ENCODE measurements at places on chromosomes 12 and 14. TPM values are rescaled to one million over a fixed set of nuclear protein-coding genes. Genes with fewer than 3 reads are reported as not detected.
A peak's percentile ranks its signal among the peaks of the same experiment; 100 is the strongest.

DNA sequence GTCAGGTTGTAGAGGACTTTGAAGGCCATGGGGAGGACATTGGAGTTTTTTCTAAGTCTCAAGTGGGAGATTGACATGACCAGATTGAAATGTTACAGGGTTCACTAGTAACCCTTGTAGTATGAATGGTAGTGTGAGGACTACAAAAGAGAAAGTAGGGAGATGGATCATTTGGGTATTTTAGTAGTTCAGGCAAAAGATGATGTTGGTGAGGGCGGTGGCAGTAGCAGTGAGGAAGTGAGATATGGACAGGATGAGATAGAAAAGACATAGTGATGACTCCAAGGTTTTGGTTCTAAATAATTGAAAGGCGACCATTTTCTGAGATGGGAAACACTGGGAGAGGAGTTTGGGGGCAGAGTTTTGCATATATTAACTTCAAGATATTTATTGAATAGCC lies 94.2 kb upstream of the CNTN1 start:
- no peaks in the 10 kb centered on the region for H3K4me1 ChIP-seq
- no peak overlapping the region for H3K27ac ChIP-seq
- H3K36me3 ChIP-seq, result no peaks in the 10 kb centered on the region
- no peak for DNase-seq
- H3K4me3 ChIP-seq, result no peak overlapping the region

GRCh38 chr12:132812631-132813305 lies 15.9 kb downstream of the GOLGA3 start:
- DNase-seq, result no peak
- no peaks in the 10 kb centered on the region for H3K27me3 ChIP-seq
- no peak overlapping the region for H3K4me3 ChIP-seq
- no peak overlapping the region for H3K27ac ChIP-seq
- H3K36me3 ChIP-seq, result no peaks in the 10 kb centered on the region
- H3K4me1 ChIP-seq, result no peaks in the 10 kb centered on the region

- no peak overlapping the region for H3K4me3 ChIP-seq
- no peaks in the 10 kb centered on the region for H3K36me3 ChIP-seq
- no peak for DNase-seq
These were observed 165.5 kb upstream of the NOS1 start for GRCh38 chr12:117526757-117527478.

DNA sequence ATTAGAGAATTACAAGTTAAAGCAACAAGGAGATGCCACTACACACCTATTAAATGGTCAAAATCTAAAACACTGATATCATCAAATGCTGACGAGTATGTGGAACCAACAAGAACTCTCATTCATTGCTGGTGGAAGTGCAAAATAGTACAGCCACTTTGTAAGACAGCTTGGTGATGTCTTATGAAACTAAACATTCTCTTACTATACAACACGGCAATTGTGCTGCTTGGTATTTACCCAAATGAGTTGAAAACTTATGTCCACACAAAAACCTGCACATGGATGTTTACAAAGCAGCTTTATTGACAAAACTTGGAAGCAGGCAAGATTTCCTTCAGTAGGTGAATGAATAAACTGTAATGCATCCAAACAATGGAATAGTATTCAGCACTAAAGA lies 3.2 kb downstream of the TMBIM4 start:
- H3K27me3 ChIP-seq, result no peaks in the 10 kb centered on the region
- no peak for DNase-seq
- H3K4me1 ChIP-seq, result no peaks in the 10 kb centered on the region
- H3K4me3 ChIP-seq, result no peak overlapping the region

GRCh38 chr12:45257185-45257930 lies 41.5 kb downstream of the ANO6 start:
- no peak overlapping the region for H3K27ac ChIP-seq
- H3K4me1 ChIP-seq, result no peaks in the 10 kb centered on the region
- H3K36me3 ChIP-seq, result no peaks in the 10 kb centered on the region
- no peak for DNase-seq
- H3K4me3 ChIP-seq, result no peak overlapping the region
- no peaks in the 10 kb centered on the region for H3K27me3 ChIP-seq

- peaks cover 9% of the 10 kb centered on the region for H3K4me1 ChIP-seq
- no peak overlapping the region for H3K4me3 ChIP-seq
- peak overlapping the region; percentile 39 for H3K27ac ChIP-seq
- no peaks in the 10 kb centered on the region for H3K27me3 ChIP-seq
- DNase-seq, result no peak
These were observed 143.8 kb upstream of the SLC38A2 start for GRCh38 chr12:46516238-46516932.

- H3K4me1 ChIP-seq, result no peaks in the 10 kb centered on the region
- no peak overlapping the region for H3K27ac ChIP-seq
- DNase-seq, result no peak
- no peaks in the 10 kb centered on the region for H3K27me3 ChIP-seq
- H3K36me3 ChIP-seq, result no peaks in the 10 kb centered on the region
- H3K4me3 ChIP-seq, result no peak overlapping the region
These were observed 5.9 kb upstream of the SPTB start for GRCh38 chr14:64885559-64885958.

DNA sequence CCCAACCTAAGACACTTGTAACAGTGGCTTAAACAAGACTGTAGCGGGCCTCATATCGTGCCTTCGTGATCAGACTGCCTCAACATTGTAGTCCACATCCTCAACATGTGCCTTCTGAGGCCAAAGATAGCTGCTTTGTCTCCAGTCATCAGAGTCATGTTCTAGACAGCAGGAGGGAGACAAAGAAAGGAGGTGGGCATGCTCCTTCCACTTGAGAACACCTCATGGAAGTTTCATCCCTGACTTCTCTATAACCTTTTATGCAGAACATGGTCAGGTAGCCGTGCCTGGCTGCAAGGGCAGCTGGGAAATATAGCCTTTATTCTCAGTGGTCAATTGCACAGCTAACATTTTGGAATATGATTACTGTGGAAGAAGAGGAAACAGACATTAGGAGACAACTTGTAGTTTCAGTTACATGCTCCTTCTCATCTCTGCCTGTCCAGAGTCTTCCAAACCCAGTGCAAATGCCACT lies 25.3 kb upstream of the DHRS2 start:
- no peaks in the 10 kb centered on the region for H3K27me3 ChIP-seq
- no peaks in the 10 kb centered on the region for H3K36me3 ChIP-seq
- no peak overlapping the region for H3K4me3 ChIP-seq
- DNase-seq, result no peak
- H3K27ac ChIP-seq, result no peak overlapping the region
- H3K4me1 ChIP-seq, result no peaks in the 10 kb centered on the region

- no peaks in the 10 kb centered on the region for H3K36me3 ChIP-seq
- H3K27ac ChIP-seq, result no peak overlapping the region
- no peaks in the 10 kb centered on the region for H3K27me3 ChIP-seq
- DNase-seq, result no peak
These were observed 72.6 kb upstream of the BICD1 start for GRCh38 chr12:32034045-32034444.

- H3K27me3 ChIP-seq, result no peaks in the 10 kb centered on the region
- no peak overlapping the region for H3K4me3 ChIP-seq
- H3K4me1 ChIP-seq, result no peaks in the 10 kb centered on the region
- no peak overlapping the region for H3K27ac ChIP-seq
- no peaks in the 10 kb centered on the region for H3K36me3 ChIP-seq
These were observed 23.5 kb upstream of the NEDD1 start for GRCh38 chr12:96883571-96883970.

DNA sequence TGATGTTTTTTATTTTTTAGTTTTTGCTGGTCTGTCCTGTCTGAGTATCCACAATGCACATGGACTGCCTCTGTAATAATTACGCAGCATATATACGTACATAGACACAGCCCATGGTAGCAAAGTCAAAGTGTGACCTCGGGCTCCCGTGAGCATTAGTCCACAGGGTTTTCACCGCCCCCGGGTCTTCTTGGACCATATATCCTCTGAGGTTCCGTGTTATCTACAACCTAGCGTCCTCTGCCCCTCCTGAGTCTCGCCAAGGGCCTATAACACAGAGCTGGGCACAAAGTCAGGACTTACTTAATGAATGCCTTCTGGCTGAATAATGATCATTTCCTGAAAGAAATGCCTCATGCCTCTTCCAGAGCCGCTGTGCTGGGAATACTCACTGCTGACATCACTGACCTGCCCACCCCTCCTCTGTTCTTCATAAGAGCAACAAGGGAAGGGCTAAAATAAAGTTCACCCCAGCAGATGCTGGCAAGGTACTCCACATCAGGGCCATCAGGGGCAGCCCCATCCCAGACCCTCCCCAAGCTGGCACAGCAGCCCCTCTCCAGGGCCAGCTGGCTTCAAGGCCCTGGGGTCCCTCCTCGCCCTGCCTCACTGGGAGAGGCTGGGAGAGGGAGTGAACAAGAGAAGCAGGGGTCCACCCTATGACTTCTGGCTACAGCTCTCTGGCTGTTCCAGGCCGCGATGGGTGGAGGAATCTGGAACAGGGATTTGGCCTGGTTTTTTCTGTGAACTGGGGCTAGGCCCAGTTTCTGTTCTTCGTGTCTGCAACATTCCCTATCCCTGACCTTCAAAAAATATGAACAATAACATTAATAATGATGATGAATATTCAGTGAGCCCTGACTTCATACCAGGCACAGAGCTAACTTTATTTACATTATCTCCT lies 7.9 kb downstream of the HDAC7 start:
- H3K36me3 ChIP-seq, result no peaks in the 10 kb centered on the region
- peak; percentile 84 for DNase-seq
- H3K27ac ChIP-seq, result peak overlapping the region; percentile 98
- H3K4me3 ChIP-seq, result no peak overlapping the region
- no peaks in the 10 kb centered on the region for H3K27me3 ChIP-seq

DNA sequence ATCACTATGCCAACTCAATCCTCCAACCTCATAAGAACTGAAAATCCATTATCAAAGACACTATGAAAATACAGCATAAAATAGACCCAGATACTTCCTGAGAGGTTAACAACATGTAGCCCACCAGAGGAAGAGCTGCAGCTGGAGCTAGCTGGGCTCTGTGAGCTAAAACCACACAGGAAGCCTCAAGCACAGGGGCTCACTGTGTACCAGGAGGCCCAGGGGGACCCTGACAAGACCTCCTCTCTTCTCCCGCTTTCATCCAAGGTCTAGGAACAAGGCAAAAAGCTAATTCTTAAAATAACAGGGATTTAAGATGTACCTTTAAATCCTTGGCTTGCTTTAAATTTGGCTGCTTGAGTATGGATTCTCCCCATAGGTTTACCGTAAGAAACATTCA lies 53.6 kb downstream of the EIF2S3B start:
- H3K4me1 ChIP-seq, result no peaks in the 10 kb centered on the region
- H3K4me3 ChIP-seq, result no peak overlapping the region
- H3K27ac ChIP-seq, result no peak overlapping the region
- DNase-seq, result no peak

GRCh38 chr12:6053541-6053940 lies 70.9 kb downstream of the VWF start:
- DNase-seq, result no peak
- H3K27ac ChIP-seq, result no peak overlapping the region
- H3K4me1 ChIP-seq, result peaks cover 4% of the 10 kb centered on the region
- no peaks in the 10 kb centered on the region for H3K36me3 ChIP-seq

- H3K27me3 ChIP-seq, result no peaks in the 10 kb centered on the region
- H3K36me3 ChIP-seq, result no peaks in the 10 kb centered on the region
- peaks cover 4% of the 10 kb centered on the region for H3K4me1 ChIP-seq
- DNase-seq, result no peak
- H3K27ac ChIP-seq, result peak overlapping the region; percentile 74
- H3K4me3 ChIP-seq, result no peak overlapping the region
These were observed 11.3 kb downstream of the CACNA1C start for GRCh38 chr12:2064071-2064507.

GRCh38 chr14:84028080-84028604 lies 1501.8 kb upstream of the FLRT2 start:
- H3K27me3 ChIP-seq, result no peaks in the 10 kb centered on the region
- DNase-seq, result no peak
- no peaks in the 10 kb centered on the region for H3K4me1 ChIP-seq
- H3K27ac ChIP-seq, result no peak overlapping the region
- no peaks in the 10 kb centered on the region for H3K36me3 ChIP-seq

- no peak for DNase-seq
- no peaks in the 10 kb centered on the region for H3K4me1 ChIP-seq
- H3K4me3 ChIP-seq, result no peak overlapping the region
- no peaks in the 10 kb centered on the region for H3K27me3 ChIP-seq
- H3K36me3 ChIP-seq, result no peaks in the 10 kb centered on the region
These were observed 36.6 kb upstream of the GZMB start for GRCh38 chr14:24670594-24670993.

DNA sequence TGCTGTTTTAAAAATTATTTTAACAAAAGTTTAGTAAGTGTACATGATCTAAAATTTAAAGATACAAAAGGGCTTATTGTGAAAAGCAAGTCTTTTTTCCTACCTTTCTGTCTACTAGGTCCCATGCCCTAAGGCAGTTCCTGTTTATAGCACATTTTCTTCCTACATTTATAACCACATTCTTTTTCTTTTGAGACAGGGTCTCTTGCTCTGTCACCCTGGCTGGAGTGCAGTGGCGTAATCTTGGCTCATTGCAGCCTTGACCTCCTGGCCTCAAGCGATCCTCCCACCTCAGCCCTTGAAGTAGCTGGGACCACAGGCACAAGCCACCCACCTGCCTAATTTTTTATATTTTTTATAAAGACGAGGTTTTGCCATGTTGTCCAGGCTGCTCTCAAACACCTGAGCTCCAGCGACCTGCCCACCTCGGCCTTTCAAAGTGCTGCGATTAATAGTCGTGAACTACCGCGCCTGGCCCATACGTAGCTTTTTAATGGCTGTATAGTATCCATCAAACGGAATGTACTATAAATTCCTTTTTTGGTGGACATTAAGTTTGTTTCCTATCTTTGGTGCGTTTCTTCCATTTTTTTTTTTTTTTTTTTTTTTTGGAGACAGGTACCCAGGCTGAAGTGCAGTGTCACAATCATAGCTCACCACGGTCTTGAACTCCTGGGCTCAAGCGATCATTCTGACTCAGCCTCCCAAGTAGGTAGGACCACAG lies 20.9 kb downstream of the FRS2 start:
- DNase-seq, result no peak
- no peaks in the 10 kb centered on the region for H3K4me1 ChIP-seq
- H3K27me3 ChIP-seq, result no peaks in the 10 kb centered on the region

GRCh38 chr12:109760930-109761921 lies 47.6 kb downstream of the FAM222A start:
- no peak overlapping the region for H3K4me3 ChIP-seq
- H3K27me3 ChIP-seq, result no peaks in the 10 kb centered on the region
- no peaks in the 10 kb centered on the region for H3K36me3 ChIP-seq
- no peaks in the 10 kb centered on the region for H3K4me1 ChIP-seq

- H3K4me1 ChIP-seq, result no peaks in the 10 kb centered on the region
- no peak for DNase-seq
- H3K36me3 ChIP-seq, result no peaks in the 10 kb centered on the region
- no peak overlapping the region for H3K27ac ChIP-seq
- H3K4me3 ChIP-seq, result no peak overlapping the region
These were observed 94.8 kb downstream of the LRP6 start for GRCh38 chr12:12171991-12172511.

PPP1R1A gene
- total RNA-seq, result 0.76 TPM

E2F7 gene
- not detected for total RNA-seq

SLC25A21 gene
- 2.0 TPM for total RNA-seq

AMIGO2 gene
- total RNA-seq, result 34.1 TPM

CLMN gene
- 55.0 TPM for total RNA-seq

MMP14 gene
- total RNA-seq, result 233 TPM

GPR135 gene
- total RNA-seq, result 5.9 TPM

WSCD2 gene
- total RNA-seq, result 65.3 TPM

ERH gene
- 226 TPM for total RNA-seq

ARG2 gene
- 0.51 TPM for total RNA-seq

CEBPE gene
- not detected for total RNA-seq

SLCO1B1 gene
- total RNA-seq, result not detected

TRIM9 gene
- total RNA-seq, result 2.4 TPM

TCTN2 gene
- 334 TPM for total RNA-seq

CFAP251 gene
- 135 TPM for total RNA-seq

All from uterus (tissue), 4 donors.